Peyer's patch (tissue), 4 donors: ENCODE measurements at places on chromosomes 12 and 14. TPM values are rescaled to one million over a fixed set of nuclear protein-coding genes. Genes with fewer than 3 reads are reported as not detected.

DNA sequence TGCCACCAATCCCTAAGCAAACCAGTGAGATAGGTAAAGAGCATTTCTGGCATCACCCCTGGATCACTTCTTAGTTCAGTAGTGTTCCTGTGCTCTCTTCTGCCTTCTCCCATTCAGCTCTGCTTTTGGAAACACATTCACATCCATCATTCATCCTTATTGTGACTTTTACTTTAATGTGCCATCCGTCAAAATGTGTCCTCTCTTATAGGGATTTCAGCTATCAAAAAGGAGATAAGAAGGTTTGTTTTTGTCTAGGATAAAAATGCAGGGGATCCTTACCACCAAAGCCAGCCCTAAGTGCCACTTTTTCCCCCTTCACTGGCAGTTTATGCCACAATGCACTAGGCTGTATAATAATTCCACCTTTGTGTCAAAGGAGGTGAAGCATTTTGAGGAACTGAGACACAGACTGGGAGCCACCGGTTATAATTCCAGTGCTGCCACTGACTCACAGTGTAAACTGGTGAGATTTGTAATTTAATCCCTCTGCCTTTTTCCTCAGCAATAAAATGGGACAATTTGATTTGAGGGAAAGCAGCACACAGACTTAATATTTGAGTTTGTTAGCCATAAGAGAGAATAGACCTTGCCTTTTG is 158.6 kb downstream of the PAX9 start:
- H3K36me3 ChIP-seq = no peaks in the 10 kb centered on the region
- no peaks in the 10 kb centered on the region for H3K27me3 ChIP-seq
- no peaks in the 10 kb centered on the region for H3K4me1 ChIP-seq

DNA sequence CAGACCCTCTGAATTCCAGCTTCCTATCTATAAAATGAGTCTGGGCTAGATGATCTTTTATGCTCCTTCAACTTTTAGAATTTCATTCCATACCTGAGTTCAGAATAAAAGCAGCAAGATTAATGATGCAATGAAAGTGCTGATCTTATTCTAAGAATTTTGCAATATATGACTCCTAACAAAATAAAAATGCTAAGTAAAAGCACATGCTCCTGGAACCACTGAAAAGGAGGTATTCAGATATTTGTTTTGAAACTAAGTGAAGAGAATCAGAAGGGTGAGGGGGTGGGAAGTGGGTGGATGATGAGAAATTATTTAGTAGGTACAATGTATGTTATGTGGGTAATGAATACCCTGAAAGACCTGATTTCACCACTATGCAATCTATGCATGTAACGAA is 216.6 kb downstream of the PTPRO start:
- no peaks in the 10 kb centered on the region for H3K36me3 ChIP-seq
- H3K4me3 ChIP-seq = no peak overlapping the region
- H3K27ac ChIP-seq = no peak overlapping the region
- H3K4me1 ChIP-seq = no peaks in the 10 kb centered on the region
- DNase-seq = no peak

DNA sequence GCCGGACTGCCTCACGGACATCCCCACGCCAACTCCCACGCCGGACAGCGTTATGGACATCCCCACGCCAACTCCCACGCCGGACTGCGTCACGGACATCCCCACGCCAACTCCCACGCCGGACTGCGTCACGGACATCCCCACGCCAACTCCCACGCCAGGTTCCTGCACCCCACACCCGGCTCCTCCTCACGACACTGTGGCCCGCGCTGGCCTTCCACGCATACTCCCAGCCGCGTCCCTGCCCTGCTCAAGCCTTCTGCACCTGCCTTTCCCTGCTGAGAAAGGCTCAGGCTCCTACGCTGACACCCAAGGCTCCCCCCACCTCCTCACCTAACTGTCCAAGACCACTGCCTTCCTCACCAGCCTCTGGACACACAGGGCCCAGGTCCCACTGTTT is 9.7 kb downstream of the CACNA2D4 start:
- no peaks in the 10 kb centered on the region for H3K36me3 ChIP-seq
- H3K4me3 ChIP-seq = no peak overlapping the region
- H3K27me3 ChIP-seq = no peaks in the 10 kb centered on the region
- no peaks in the 10 kb centered on the region for H3K4me1 ChIP-seq

The POTEG gene
- 2.5 TPM for total RNA-seq

- no peak overlapping the region for H3K27ac ChIP-seq
- no peaks in the 10 kb centered on the region for H3K36me3 ChIP-seq
- no peak overlapping the region for H3K4me3 ChIP-seq
- no peaks in the 10 kb centered on the region for H3K27me3 ChIP-seq
- H3K4me1 ChIP-seq = no peaks in the 10 kb centered on the region
Measured at GRCh38 chr14:31876741-31877140, 200.4 kb upstream of the ARHGAP5 start.

DNA sequence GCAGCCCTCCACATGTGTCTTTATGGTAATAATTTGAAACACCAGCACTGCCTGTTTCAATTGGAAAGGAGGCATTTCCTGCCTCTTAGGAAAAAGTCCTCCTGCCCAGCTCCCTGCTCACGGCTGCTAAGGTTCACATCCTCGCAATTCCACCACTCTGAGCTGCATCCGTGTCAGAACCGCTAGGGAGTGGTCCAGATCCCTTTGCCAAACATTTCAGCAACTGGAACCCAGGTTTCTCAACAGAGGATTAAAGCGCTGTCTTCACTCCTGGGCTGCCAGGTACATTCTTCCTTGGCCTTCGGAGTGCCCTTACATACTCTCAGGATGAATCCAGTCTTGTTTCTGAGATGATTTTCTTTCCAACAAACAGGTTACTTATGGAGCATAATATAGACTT is 23.3 kb downstream of the C14orf132 start:
- no peaks in the 10 kb centered on the region for H3K27me3 ChIP-seq
- no peaks in the 10 kb centered on the region for H3K4me1 ChIP-seq
- no peak overlapping the region for H3K4me3 ChIP-seq
- no peak for DNase-seq
- no peaks in the 10 kb centered on the region for H3K36me3 ChIP-seq
- H3K27ac ChIP-seq = no peak overlapping the region

- no peaks in the 10 kb centered on the region for H3K4me1 ChIP-seq
- no peak overlapping the region for H3K27ac ChIP-seq
- no peaks in the 10 kb centered on the region for H3K36me3 ChIP-seq
- no peak overlapping the region for H3K4me3 ChIP-seq
- H3K27me3 ChIP-seq = no peaks in the 10 kb centered on the region
Measured at GRCh38 chr14:104868811-104869572, 3.9 kb downstream of the CEP170B start.

The PTPRR gene
- total RNA-seq = 30.3 TPM

The KRT2 gene
- total RNA-seq = not detected

- H3K4me1 ChIP-seq = no peaks in the 10 kb centered on the region
- no peak overlapping the region for H3K4me3 ChIP-seq
- H3K27me3 ChIP-seq = no peaks in the 10 kb centered on the region
- DNase-seq = no peak
- H3K27ac ChIP-seq = no peak overlapping the region
Measured at GRCh38 chr12:74922117-74922516, 287.5 kb downstream of the KCNC2 start.
